ENCODE measurements at places on chromosomes 2 and 18. TPM values are rescaled to one million over a fixed set of nuclear protein-coding genes. Genes with fewer than 3 reads are reported as not detected.

GRCh38 chr18:47118981-47119380, 31.3 kb downstream of the HDHD2 start:
- no peak for DNase-seq
- H3K36me3 ChIP-seq, result peaks cover 47% of the 10 kb centered on the region
- H3K4me1 ChIP-seq, result peaks cover 23% of the 10 kb centered on the region
- H3K27me3 ChIP-seq, result no peaks in the 10 kb centered on the region

DNA sequence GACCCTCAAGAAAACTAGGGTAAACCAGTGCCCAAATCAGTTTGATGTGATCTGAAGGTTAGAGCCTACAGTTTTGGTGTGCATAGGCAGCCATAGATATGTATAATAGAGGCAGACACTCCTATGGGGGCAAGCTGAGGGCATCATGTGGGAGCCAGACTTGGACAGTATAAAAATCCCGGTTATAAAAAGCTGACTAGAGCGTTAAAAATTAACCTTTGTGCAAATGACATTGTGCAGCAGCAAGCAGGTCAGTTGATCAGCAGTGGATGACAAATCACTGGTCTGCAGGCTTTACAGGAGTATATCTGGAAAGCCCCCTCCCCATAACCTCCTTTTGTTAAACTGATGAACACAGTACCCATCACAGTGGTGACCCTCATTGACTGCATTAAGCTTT, 107.8 kb downstream of the CTNNA2 start:
- H3K4me3 ChIP-seq, result no peak overlapping the region
- no peaks in the 10 kb centered on the region for H3K27me3 ChIP-seq
- no peaks in the 10 kb centered on the region for H3K36me3 ChIP-seq
- no peaks in the 10 kb centered on the region for H3K4me1 ChIP-seq

GRCh38 chr2:25362049-25362433, 20.3 kb upstream of the DNMT3A start:
- peak; percentile 96 for DNase-seq
- H3K4me1 ChIP-seq, result peaks cover 15% of the 10 kb centered on the region

GRCh38 chr2:241456546-241456945, 51.8 kb downstream of the STK25 start:
- H3K27me3 ChIP-seq, result no peaks in the 10 kb centered on the region
- DNase-seq, result no peak
- no peaks in the 10 kb centered on the region for H3K4me1 ChIP-seq
- H3K36me3 ChIP-seq, result no peaks in the 10 kb centered on the region
- H3K4me3 ChIP-seq, result no peak overlapping the region

DNA sequence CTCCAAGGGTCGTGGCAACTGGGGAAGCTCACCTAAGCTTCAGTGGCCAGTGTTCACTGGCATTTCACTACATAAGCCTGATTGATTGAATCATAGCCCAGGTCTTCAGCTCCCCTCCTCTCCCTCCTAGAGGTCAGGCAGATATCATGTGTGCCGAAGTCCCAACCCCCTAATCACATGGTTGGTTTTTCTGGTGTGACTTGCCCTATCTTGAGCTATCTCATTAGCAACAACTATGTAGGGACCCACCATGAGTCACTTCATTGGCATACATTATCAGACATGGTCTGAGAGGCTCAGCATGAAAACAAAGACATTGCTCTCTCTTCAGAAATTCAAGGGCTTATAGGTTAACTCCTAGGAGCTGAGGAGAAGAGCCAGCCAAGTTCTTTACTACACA, 76.8 kb downstream of the LYPD1 start:
- no peak for DNase-seq
- no peaks in the 10 kb centered on the region for H3K36me3 ChIP-seq
- H3K27me3 ChIP-seq, result no peaks in the 10 kb centered on the region
- H3K27ac ChIP-seq, result no peak overlapping the region
- no peak overlapping the region for H3K4me3 ChIP-seq

GRCh38 chr18:24786027-24786426, 325.6 kb downstream of the HRH4 start:
- H3K4me1 ChIP-seq, result no peaks in the 10 kb centered on the region
- no peak overlapping the region for H3K4me3 ChIP-seq

DNA sequence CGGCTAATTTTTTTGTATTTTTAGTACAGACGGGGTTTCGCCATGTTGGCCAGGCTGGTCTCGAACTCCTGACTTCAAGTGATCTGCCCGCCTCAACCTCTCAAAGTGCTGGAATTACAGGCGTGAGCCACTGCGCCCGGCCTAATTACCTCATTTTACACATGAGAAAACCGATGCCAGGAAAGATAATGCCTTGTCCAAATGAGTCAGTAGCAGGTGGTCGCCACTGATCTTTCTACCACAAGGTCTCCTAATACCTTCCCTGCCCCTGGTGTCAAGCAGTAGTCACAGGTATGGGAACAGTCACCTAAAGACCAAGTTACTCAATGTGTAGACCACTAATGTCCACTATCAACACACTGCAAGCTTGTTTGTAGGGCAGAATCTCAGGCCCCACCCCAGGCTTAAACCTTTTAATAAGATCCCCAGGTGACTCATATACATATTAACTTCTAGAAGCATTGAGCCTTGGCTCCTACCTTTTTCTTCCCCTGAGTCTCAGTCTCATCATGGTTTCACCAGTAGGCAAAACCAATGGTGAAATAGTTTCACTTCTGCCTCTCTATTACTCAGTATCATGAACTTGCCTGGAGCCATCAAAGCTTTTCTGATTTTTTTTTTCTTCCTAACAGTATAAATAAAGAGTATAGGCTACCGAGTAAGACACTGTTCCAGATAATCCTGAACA, 6.9 kb upstream of the EPB41L5 start:
- H3K36me3 ChIP-seq, result no peaks in the 10 kb centered on the region
- H3K4me3 ChIP-seq, result no peak overlapping the region
- H3K27me3 ChIP-seq, result no peaks in the 10 kb centered on the region
- DNase-seq, result no peak
- H3K27ac ChIP-seq, result no peak overlapping the region

DNA sequence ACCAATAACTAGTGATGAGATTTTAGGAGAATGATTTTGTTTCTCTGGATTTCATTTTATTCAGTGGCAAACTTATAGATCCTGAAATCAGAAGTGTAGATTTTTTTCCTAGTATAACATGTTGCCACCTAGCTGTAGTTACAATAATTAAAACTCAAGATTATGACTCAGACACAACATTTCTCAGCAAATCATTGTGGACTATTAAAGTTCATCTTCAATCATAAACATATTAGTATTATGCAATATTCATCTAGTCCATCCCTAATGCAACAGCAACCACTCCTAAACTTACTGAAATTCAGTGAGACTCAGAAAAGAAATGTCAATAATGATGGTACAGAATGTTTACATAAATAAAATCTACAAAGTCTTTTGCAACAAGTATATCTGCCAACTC, 51.3 kb downstream of the USP34 start:
- H3K4me1 ChIP-seq, result peaks cover 38% of the 10 kb centered on the region
- H3K27me3 ChIP-seq, result no peaks in the 10 kb centered on the region
- H3K4me3 ChIP-seq, result no peak overlapping the region

DNA sequence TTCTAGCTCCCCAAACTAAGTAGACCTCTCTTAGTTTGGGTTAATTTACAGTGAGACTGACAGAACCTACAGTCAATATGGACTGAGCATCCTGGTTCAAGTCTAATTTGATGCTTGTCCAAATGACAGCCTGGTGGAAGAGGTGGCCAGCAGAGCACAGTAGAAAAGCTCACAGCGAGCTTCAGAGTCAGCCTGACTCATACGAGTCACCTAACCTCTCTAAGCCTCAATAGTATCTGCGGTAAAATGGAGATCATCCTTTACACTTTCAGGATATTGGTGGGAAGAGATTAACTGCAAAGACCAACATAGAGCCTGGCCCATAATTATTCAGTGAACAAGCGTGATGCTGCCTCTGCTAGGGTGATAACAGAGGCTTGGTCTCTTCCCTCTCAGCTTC, 54.5 kb downstream of the DOCK10 start:
- H3K36me3 ChIP-seq, result peaks cover 48% of the 10 kb centered on the region
- no peak for DNase-seq
- peaks cover 71% of the 10 kb centered on the region for H3K4me1 ChIP-seq
- no peaks in the 10 kb centered on the region for H3K27me3 ChIP-seq
- no peak overlapping the region for H3K4me3 ChIP-seq
- peak overlapping the region; percentile 26 for H3K27ac ChIP-seq

DNA sequence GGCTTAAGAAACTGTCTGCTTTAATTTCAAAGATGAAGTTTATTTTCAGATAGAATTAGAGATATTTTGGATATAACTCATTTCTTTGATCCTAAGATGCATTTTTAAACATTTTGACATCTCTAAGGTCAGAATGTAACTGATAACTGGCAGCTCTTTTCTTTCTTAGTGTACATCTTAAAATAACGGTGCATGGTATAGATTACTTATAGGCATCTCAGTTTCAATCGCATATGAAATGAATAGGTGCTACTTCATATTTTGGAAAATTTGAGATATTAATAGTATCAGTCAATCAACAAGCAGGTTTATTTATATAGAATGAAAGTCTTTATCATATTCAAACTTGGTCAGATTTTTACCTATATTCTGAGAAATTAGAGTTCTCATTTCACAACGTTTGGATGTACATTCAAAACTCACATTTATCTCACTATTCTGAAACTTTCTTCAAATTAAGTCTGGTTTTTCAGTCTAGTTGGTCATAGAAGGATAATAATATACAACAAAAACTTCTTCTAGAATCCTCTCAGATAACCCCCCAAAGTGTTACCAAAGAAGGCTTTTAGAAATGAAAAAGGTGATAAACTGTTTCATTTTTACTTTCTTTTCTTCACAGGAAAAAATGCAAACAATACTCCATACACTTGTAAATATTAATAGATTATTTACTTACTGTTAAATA, 122.8 kb upstream of the WDSUB1 start:
- H3K4me3 ChIP-seq, result no peak overlapping the region
- no peak overlapping the region for H3K27ac ChIP-seq
- no peak for DNase-seq
- H3K4me1 ChIP-seq, result peaks cover 9% of the 10 kb centered on the region

DNA sequence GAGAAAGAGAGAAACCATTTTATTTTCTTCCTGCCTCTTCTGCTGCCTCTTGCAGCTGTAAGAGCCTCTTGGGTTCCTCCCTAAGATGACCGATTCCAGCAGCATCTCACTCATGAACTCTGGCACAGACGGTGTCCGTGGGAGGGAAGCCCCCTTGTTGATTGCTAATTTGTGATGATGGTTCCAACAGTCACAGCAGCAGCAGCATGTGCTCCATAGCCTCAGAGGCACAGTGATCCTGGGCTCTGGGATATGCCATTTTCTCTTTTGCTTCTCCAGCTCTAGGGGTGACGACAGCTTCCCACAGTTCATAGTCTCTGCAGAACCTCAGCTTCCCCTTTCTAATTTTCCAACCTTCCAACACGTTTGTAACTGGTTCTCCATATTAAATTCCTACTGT, 324.2 kb upstream of the HS6ST1 start:
- H3K27ac ChIP-seq, result no peak overlapping the region
- H3K4me1 ChIP-seq, result no peaks in the 10 kb centered on the region
- no peak for DNase-seq
- no peak overlapping the region for H3K4me3 ChIP-seq
- H3K27me3 ChIP-seq, result peaks cover 17% of the 10 kb centered on the region
- H3K36me3 ChIP-seq, result no peaks in the 10 kb centered on the region

- no peak for DNase-seq
- no peaks in the 10 kb centered on the region for H3K36me3 ChIP-seq
- peaks cover 4% of the 10 kb centered on the region for H3K4me1 ChIP-seq
- H3K27me3 ChIP-seq, result peaks cover 23% of the 10 kb centered on the region
- no peak overlapping the region for H3K27ac ChIP-seq
Measured at GRCh38 chr18:49597157-49597931, 35.5 kb downstream of the LIPG start.

DNA sequence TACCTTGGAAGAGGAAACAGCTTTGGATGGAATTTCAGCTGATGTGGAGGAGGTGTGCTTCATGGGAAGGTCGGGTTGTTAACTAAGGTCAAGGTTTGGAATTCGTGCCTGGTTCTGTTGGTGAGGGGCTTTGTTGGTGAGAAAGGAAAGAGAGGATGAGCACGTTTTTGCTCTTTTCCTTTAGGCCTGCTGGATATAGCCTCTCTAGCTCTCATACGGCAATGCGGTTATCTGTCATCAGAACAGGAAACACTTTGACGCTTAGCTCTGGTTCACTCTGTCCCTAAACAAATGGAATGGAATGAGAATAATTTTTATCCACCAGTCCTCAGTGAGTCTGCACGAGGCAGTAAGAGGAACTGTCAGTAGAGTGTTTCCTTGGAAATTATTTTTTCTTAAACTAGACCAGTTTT, 169.7 kb upstream of the NOSTRIN start:
- H3K4me3 ChIP-seq, result no peak overlapping the region
- no peak for DNase-seq

DNA sequence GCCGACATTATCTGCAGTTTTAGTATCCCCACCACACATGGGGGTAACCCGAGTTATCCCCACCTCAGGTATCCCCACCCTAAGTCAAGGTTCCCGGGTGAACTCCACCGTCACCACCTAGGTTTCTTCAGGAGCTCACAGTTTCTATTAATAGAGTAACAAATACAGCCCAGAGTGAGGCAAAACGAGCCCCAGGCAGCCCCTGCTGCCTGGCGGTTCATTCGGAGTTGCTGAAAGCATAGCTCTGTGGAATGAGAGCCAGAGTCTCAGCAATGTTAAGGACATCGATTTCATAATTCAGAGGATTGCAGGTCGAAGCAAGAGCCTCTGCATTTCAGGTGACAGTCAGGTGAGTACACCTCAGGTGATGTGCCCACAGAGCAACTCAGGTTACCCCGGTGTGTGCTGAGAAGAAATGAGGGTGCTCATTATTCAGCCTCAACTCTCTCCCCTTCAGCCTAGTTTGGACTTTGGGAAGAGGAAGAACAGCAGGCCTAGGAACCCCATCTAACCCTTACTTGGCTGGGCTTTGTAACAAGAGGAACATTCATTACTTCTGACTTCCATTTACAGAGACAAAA, 10.7 kb downstream of the SATB2 start:
- no peak for DNase-seq
- H3K36me3 ChIP-seq, result no peaks in the 10 kb centered on the region
- peaks cover 31% of the 10 kb centered on the region for H3K27me3 ChIP-seq
- H3K4me3 ChIP-seq, result no peak overlapping the region

Gene OSBPL6
- 0.73 TPM for total RNA-seq

Gene SLC16A14
- 0.47 TPM for total RNA-seq

Gene ASB3
- total RNA-seq, result 30.1 TPM

Gene NPHP1
- 0.18 TPM for total RNA-seq

Gene CRYBA2
- not detected for total RNA-seq

Gene KCNK3
- not detected for total RNA-seq

Gene CFAP53
- total RNA-seq, result 0.50 TPM

Gene WDR7
- total RNA-seq, result 35.9 TPM

Measured in activated CD8-positive, alpha-beta memory T cell treated with anti-CD3 and anti-CD28 coated beads, Interleukin-2, amount 10 ng/mL, durations not matched to agents 7 days and 5 days (primary cell).